ENCODE measurements at places on chromosomes 11 and 22.

GRCh38 chr22:20613301-20613700, 105.9 kb downstream of the MED15 start:
- no peak for DNase-seq

GRCh38 chr11:45647329-45647728, 18.1 kb downstream of the CHST1 start:
- no peak for DNase-seq

DNA sequence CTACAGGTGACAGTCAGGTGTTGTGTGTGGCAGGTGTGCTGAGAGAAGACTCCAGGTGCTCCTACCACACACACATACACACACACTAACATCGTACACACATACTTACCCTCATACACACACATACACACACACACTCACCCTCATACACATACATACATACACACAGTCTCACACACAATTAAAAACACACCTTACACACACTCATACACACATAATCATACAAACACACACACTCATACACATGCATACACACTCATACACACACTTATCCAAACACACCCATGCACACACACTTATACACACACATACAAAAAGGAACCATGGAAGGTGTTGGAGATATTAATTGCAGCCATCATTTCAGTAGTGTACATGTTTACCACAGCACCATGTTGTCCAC, 4.6 kb downstream of the KRTAP5-3 start:
- DNase-seq: no peak

DNA sequence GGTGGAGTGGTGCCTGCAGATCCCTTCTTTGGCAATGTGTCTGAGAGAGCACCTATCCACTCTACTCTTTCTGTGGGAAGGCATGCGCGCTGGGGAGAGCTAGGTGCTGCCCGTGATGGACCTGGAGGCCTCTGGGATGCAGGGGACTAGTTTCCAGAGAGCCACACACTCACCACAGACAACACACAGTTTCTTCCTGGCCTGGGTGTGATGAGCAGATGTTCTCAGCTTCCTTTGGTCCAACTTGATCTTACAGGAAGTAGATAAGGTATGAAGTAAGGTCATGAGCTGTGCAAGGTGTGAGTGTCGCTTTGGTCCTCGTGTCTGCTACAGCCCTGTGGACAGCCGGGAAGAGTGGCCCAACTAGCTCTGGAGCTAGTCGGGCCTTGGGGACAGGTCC, 27.3 kb upstream of the SUSD2 start:
- DNase-seq: no peak

GRCh38 chr11:73205661-73206343, 12.3 kb upstream of the P2RY2 start:
- no peak for DNase-seq

- DNase-seq: no peak
These were observed 941.1 kb downstream of the KCNA4 start for GRCh38 chr11:29075726-29076125.

DNA sequence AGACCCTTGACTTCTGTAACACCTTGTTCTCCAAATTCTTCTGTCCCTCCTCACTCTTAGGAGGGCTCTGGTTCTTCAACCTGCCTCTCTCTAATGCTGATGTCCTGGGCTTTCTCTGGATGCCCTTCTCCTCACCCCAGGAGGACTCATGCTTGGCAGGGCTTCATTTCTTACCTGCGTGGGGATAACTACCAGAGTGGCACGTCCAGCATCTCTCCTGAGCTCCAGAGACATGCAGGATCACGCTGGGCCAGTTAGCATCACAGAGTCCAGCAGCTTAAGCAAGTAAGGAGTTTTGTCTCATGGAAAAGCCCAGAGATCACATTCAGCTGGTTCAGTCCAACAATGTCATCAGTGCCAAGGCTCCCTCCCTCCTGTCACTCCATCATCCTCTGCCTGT, 36.4 kb downstream of the RTL6 start:
- DNase-seq: no peak

- DNase-seq: no peak
These were observed 92.9 kb downstream of the DHCR7 start for GRCh38 chr11:71355281-71355680.

- no peak for DNase-seq
These were observed 293.2 kb downstream of the NTM start for GRCh38 chr11:131663405-131664200.

DNA sequence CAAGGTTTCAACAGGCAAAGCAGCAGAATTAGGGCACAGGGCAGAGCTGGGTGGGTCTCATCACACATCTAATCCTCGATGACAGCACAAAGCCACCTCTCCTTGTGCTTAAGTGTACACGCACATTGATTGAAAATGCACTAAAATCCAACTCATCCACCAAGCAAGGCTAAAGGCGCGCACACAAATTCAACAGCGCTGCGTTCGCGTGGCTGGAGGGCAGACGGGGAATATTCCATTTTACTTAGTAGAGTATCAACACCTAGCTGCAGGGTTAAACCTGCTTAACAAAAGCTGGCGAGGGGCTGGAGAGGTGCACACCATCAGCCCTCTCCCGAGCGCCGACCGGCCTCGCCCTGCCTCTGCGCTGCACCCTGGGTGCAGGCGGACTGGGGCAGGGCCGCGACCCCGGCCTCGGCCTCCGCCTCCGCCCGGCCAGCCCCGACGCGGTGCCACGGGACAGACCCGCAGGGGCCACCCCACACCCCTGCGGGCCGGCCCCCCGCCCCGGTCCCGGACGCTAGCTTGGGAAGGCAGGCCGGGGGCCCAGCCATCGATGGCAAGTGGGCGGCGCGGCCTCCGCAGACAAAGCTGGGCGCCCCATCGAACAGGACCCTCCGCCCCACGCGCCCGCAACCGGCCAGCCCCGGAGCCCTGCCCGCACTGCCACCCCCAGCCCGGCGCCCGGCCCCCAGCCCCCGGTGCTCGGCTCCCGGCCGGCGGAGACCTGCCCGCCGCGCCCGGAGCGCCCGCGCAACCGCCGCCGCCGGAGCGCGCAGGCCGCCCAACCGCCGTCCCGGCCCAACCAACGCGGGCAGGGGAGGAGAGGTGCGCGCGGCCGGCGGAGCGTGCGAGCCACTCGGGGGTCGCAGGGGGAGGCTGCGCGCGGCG, 929 bp downstream of the PRDM10 start:
- no peak for DNase-seq

GRCh38 chr11:109026891-109027489, 362.1 kb downstream of the DDX10 start:
- DNase-seq: no peak

DNA sequence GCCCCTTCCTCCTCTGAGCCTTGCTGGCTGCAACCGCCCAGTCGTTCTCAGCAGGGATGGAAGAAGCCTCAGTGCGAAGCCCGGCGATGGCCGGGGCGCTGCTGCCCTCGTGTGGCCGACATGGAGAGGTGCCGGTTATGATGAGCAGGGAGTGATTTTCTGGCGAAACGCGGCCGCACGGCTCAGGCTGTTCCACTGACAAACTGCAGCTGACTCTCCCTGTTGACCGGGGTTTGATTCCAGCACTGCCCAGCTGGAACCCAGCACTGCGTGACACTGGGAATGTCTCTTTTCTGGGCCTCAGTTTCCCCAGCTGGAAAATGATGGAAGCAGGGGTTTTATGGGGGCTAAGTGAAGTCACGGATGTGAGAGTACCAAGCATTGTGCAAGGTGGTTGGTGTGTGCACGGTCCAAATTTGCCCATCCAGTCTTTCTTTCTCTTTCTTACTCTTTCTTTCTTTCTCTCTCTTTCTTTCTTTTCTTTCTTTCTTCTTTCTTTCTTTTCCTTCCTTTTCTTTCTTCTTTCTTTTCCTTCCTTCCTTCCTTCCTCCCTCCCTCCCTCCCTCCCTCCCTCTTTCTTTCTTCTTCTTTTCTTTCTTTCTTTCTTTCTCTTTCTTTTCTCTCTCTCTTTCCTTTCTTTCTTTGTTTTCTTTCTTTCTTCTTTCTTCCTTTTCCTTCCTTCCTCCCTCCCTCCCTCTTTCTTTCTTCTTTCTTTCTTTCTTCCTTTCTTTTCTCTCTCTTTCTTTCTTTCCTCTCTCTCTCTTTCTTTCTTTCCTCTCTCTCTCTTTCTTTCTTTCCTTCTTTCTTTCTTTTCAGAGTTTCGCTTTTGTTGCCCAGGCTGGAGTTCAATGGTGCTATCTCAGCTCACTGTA, 25.8 kb upstream of the MPPED1 start:
- peak; percentile 50 for DNase-seq

- no peak for DNase-seq
These were observed 486 bp downstream of the NAP1L4 start for GRCh38 chr11:2991452-2992233.

- DNase-seq: peak; percentile 67
These were observed 2.6 kb downstream of the RBM4B start for GRCh38 chr11:66674964-66675602.

DNA sequence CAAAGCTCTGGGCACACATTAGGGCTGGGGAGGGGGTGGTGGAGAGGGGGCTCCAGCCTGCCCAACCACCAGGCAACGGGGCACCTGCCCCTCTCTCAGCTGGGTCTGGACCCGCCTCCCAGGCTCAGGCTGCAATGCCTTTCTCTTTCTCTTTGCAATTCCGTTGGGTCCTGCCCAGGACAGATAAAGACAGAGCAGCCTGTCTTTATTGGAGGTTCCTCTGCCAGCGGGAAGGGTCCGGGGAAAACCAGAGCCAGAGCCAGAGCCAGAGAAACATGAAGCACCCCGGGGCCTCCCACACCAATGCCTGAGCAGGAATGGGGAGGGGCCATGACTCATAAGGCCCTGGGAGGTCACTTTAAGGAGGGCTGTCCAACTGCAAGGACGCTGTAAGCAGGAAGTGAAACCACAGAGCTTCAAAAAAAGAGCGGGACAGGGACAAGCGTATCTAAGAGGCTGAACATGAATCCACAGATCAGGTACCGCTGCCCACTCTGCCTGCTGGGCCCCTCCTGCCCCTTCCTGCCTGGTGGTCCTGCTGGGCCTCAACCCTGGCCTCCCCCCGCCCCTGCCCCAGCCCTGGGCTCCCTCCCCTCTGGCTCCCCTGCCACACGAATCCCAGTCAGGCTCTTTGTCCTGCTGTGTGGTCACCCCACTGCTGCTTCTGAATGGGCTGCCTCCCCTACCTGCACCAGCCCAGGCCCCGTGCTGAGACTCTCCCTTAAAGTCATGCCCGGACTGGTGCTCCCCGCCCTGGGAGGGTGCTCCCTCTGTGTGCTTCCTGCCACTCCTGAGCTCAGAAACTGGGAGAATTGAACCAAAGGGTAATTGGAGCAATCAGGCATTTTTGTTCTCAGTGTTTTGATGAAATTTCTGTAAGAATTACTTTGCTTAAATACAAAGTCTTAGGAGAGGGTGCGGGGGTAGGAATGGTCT, at the start of gene APOBEC3B:
TSS of gene APOBEC3B (plus strand) at position 356 of the 936 bp plus-strand sequence. CDS start at position 463, 107 bp downstream.
- peak; percentile 46 for DNase-seq

DNA sequence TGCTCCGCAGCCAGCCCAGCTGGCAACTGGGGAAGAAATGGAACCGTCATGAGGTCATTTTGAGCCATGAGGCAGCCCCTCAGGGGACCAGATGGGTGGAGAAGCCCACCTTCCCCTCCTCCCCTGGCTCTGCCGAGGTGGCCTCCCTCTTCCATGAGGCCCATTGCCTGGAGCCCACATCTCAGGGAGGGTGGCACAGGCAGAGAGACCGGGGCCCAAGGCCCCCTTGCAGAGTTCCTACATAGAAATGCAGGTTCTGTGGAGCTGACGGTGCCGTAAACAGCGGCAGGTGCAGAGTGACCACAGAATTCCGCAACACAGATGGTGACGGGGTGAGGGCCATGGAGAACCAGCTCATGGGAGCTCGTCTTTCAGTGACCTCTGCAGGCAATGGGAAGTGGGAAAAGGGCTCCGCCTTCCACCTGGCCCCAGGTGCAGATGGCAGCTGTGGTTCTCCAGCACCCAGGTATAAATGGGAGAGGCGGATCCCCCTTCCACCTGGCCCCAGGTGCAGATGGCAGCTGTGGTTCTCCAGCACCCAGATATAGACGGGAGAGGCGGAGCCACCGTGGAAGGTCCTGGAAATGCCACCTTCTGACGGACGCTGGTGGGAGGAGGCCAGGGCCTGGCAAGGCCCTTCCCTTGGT, 765.4 kb downstream of the BRD1 start:
- peak; percentile 67 for DNase-seq

DNA sequence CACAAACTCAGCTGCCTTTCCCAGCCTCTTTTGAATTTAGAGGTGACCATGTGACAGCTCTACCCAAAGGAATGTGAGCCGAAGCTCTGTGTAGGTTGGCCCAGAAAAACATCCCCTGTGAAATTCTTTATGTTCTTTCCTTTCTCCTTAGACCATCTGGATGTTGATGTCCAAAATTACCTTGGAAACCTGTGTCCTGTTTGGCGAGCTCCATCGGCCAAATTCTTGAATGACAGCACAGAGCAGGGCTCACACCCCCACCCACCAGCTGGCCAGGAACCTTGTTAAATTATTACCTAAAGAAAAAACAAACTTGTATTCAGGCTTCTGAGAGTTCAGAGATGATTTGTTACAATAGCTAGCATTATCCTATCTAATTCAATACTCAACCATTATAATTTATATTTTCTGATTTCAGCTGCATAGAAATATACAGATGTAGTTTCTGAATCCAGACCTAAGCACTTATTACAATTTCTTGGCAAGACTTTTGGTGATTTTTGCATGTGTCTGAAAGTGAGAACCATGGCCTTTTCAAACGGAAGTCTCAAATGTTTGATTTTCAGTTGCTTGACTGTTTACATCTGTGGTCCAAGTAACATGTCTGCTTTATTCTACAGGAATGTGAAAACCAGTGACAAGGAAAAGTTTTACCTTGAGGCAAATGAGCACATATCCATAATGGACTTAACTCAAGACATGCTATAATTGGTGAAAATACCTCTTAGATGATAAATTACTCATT, 554.2 kb downstream of the NTM start:
- no peak for DNase-seq

GRCh38 chr11:1202776-1203504, 19.9 kb upstream of the MUC5B start:
- peak; percentile 28 for DNase-seq

DNA sequence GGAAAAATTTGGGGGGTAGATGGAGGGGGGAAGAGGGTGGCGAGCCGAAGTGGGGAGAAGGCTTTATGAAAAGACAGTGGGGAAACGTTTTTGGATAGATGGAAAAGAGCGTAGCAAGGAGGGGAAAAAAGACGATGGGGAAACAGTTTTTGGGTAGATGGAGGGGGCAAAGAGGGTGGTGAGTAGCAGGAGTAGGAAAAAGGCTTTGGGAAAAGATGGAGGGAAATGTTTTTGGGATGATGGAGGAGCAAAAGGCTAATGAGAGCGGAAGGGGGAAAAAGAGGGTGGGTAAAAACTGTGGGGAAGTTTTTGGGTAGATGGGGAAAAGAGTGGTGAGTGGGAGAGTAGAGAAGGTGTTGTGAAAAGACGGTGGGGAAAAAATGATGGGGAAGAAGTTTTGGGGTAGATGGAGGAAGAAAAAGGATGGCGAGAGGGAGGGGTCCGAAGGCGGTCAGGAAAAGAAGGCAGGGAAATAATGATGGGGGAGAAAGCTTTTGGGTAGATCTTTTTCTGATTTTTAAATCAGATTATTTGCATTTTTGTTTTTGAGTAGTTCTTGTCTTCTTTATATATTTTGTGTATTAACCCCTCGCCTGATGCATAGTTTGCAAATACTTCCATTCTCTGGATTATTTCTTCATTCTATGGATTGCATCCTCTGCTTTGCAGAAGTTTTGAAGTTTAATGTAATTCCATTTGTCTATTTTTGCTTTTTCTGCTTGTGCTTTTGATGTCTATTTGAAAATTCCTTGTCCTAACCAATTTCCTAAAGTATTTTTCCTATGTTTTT, 115.3 kb upstream of the SERPIND1 start:
- DNase-seq: no peak
